Osteoblast (primary cell): ENCODE measurements at places on chromosomes 5 and 9.

- H3K27ac ChIP-seq: no peak overlapping the region
- peaks cover 38% of the 10 kb centered on the region for H3K27me3 ChIP-seq
- H3K4me1 ChIP-seq: peaks cover 3% of the 10 kb centered on the region
- no peak overlapping the region for H3K4me3 ChIP-seq
- DNase-seq: peak; percentile 89
These were observed 165.8 kb downstream of the MELK start for GRCh38 chr9:36738318-36738976.

DNA sequence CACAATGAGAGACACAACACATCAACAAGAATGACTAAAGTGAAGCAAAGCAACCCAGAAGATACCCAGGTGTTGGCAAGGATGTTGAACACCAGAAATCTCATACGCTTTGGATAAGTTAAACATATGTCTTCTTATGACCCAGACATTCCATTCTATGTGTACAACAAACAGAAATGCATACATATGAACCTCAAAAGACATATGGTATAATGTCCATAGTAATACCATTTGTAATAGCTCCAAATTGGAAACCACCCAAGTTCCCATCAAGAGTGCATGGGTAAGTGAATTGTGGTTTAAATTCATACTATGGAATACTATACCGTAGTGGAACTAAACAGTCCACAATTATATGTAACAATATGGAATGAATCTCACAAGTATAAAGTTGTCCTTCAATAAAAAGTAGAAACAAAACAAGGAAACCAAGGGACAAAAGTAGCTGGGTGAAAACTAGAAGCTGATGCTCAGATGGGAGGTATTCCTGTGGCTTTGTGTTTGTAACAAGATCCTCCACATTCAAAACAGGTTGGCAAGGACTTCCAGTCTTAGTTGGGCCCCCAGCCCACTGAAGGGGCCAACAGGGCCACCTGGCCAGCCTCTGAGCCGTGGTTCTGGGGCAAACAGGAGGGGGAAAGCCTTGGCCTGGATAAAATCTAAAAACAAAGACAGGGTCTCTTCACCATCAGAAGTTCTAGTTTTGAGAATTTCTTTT is 171.8 kb upstream of the PITX1 start:
- DNase-seq: no peak
- peaks cover 30% of the 10 kb centered on the region for H3K4me1 ChIP-seq
- H3K27ac ChIP-seq: no peak overlapping the region

DNA sequence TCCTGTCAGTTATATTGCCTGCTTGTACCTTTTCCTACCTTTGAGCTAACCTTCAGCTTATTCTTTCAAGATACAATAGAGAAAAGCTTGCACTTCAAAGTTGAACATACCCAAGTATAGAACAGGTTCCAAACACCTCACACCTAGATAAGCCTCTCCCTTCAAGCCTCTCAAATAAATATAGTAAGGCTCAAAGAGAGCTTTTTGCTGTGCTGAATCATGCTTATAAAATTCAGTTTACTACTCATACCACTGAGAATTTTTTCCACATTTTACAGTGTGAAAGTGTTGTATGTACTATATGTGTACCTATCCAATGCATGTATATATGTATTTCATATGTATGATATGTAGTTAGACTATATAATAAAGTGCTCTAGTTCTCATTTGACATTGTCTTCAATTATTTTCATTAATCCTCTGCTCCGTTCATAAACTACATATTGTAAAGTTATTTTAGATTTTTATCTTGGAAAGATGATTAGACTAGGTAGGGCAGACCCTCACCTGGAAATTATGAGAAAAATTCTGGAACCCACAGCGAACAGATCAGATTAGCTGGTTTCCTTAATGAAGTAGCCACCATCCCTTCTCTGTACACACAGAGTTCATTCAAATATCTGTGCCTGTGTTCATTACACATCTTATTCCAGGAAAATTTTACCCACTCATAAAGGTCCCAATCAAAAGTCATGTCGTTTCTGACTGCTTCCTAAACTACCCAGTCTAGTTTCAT is 149.2 kb upstream of the RGMB start:
- H3K4me1 ChIP-seq: no peaks in the 10 kb centered on the region
- no peaks in the 10 kb centered on the region for H3K27me3 ChIP-seq
- no peak overlapping the region for H3K27ac ChIP-seq
- no peaks in the 10 kb centered on the region for H3K36me3 ChIP-seq
- H3K4me3 ChIP-seq: no peak overlapping the region

- DNase-seq: no peak
- H3K27ac ChIP-seq: no peak overlapping the region
- no peaks in the 10 kb centered on the region for H3K36me3 ChIP-seq
- H3K27me3 ChIP-seq: no peaks in the 10 kb centered on the region
These were observed 102.8 kb downstream of the ARL15 start for GRCh38 chr5:54207566-54207965.

GRCh38 chr9:98989036-98990000 is 45.6 kb downstream of the COL15A1 start:
- peak; percentile 97 for DNase-seq
- H3K36me3 ChIP-seq: no peaks in the 10 kb centered on the region
- H3K27me3 ChIP-seq: peaks cover 36% of the 10 kb centered on the region
- no peak overlapping the region for H3K4me3 ChIP-seq

GRCh38 chr9:133477992-133478850 is 678 bp downstream of the SLC2A6 start:
- peaks cover 5% of the 10 kb centered on the region for H3K36me3 ChIP-seq
- peak; percentile 72 for DNase-seq
